Breast epithelium (tissue), 4 donors: ENCODE measurements at places on chromosomes 3 and 15. TPM values are rescaled to one million over a fixed set of nuclear protein-coding genes. Genes with fewer than 3 reads are reported as not detected.

The ZBTB20 gene
- total RNA-seq: 150 TPM

- no peak for DNase-seq
These were observed 629.0 kb upstream of the TGFBR2 start for GRCh38 chr3:29977360-29977759.

The TEX55 gene
- not detected for total RNA-seq

GRCh38 chr3:40605960-40606359, 81.2 kb downstream of the ZNF621 start:
- no peak for DNase-seq

The FGF7 gene
- 42.9 TPM for total RNA-seq

GRCh38 chr3:126571078-126571477, 12.3 kb upstream of the C3orf22 start:
- DNase-seq: no peak

DNA sequence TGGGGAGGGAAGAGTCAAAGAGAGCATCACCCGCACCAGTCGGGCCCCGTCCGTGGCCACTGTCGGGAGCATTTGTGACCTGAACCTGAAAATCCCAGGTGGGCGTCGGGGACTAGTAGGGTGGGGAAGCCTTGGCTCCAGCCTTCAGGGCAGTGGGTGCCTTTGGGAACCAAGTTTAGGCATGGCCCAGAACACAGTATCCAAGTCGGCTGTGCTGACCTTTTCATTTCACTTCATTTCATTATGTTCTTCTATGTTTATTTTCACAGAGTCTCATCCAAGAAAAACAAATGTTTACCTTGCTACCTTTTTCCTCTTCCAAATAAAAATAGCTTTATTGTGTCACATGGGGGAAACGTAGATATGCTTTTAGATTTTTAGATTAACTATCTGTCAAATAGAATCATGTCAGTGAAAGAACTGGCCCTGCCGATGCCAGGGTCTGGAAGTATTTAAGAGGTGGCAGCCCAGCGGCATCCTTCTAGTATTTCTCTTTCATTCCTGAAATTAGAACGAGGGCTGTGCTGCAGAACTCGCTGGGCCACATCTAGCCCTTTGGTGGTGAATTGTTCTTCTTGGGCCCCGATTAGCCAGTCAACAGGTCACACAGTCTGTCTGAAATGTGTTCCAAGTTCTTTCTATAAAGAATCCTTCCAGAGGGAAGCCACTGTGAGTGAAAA, 60.5 kb downstream of the DNASE1L3 start:
- DNase-seq: no peak

- DNase-seq: no peak
These were observed 131.3 kb downstream of the STT3B start for GRCh38 chr3:31664031-31664430.

DNA sequence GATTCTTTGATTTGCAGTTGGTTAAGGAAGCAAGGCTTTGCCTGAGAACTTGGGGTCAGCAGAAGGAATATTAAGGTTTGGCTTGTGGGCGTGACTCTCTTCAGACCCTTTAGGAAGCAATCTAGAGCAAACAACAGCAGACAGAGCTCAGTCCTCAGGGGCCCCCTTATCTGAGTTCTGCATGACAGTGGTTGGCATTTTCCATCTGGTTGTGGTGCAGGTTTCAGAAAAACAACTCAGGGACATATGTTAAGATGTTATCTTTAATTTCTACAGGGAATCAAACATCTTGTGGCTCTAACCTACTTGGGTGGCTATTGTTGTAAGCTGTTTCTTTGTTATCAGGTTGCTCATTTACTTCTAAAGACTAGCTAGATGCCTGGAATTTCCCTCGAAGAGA, 141.4 kb downstream of the VPS8 start:
- no peak for DNase-seq

The SSUH2 gene
- total RNA-seq: not detected

DNA sequence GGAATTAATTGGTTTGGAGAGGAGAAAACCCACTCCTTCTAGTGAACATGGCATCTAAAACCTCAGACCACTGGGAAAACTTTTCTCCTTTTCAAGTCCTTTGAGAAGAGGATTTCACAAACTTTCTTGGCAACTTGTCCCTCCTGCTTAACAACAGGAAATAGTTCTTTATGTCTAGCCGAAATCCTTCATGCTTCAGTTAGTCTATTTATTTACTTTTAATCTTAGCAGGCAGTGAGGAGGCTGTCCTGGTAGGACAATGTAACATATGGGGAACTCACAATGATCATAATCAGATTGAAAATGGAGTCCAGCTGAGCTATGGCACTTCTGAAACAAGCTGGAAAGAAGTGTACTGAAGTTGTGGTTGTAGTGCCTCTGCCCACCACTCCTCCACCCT, 50.6 kb downstream of the KY start:
- DNase-seq: no peak

The CPLX3 gene
- not detected for total RNA-seq

The NTRK3 gene
- 13.8 TPM for total RNA-seq

- no peak for DNase-seq
These were observed 59.6 kb upstream of the ITGA11 start for GRCh38 chr15:68491415-68492106.

DNA sequence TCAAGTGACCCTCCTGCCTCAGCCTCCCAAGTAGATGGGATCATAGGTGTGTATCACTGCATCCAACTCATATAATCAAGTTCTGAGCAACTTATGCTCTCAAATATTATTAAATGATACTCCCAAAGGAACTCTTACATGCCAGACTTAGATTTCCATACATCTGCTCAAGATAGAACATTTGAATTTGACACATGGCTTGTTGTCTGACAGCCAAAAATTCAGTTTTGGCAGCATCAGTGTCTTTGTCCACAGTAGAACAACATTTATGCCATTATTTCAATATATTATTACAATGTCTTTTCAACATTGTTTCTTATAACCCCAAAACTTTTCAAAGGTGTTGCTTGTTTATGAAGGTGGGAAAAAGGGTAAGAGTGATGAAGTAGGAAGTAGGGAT, 116.2 kb downstream of the SUCNR1 start:
- DNase-seq: no peak

The SLC9A9 gene
- 7.8 TPM for total RNA-seq

The NR2F2 gene
- total RNA-seq: 22.9 TPM

DNA sequence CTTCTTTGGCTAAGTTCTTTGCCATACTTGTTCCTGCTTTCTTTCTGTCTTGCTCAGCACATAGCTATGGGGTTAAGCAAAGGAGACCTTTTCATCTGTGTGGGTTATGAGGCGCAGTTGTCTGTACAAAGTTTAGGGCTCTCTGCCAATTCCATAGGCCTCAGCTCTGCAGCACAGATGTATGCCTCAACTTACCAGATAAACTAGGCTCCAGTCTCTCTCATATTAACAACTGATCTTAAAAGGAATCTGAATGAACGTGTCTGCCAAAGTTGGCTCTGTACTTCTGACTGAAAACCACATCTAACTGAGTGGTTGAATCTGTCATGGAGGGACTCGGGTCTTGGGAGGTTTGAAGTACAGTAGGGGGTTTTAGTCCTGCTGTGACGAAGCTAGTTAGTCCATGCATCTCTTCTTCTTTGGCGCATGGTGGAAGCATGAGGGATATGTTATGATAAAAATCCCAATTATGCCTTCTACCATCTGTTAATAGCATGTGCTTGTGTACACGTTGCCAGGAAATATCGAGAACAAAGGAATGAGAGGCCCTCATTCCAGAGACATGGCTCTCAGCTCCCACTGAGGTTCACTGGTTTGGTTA, 114.6 kb upstream of the TSC22D2 start:
- no peak for DNase-seq

DNA sequence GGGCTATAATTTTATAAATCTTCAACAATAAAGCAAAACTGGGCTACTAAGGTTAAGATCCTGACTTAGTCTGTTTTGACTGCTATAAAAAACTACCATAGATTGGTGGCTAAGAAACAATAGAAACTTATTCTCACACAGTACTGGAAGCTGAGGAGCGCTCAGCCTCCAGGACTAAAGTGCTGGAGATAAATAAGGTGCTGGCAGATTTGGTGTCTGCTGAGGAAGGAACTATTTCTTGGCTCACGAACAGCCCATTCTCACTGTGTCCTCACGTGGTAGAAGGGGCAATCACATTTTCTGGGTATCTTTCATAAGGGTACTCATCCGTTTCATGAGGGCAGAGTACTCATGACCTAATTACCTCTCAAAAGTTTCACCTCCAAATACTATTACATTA, 166.8 kb upstream of the CBLB start:
- no peak for DNase-seq

The ARGFX gene
- not detected for total RNA-seq

GRCh38 chr15:57792724-57793449, 86.4 kb downstream of the POLR2M start:
- DNase-seq: no peak

DNA sequence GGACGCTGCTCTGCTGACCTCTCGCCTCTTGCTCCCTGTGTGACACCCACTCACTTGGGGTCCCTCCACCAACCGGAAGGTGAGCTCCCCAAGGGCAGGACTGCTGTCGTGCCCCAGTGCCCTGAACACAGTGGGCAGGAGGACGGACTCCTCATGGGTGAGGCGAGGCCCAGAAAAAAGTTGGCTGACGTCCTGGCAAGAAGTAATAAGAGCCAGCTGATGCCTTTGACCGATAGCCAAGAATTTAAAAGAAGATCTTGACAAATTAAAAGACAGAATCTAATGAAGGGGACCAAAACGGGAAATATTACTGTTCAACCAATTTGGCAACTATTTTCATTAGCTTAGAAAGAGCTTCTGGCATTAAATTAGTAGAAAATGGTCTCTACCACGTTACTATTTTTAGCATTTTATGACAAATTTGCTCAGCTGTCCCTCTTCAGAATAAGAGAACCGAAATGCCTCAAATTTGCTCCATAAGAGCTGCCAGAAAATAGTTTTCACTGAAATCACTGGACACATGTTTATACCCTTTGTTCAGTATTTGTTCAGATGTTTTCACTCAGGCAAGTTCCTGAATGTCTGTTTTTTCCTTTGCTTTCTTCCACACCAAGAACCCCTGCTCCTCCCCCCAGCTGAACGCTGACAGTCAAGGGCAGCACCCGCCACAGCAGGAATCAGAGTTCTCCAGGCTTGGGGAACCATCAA, 60.5 kb downstream of the XXYLT1 start:
- no peak for DNase-seq

DNA sequence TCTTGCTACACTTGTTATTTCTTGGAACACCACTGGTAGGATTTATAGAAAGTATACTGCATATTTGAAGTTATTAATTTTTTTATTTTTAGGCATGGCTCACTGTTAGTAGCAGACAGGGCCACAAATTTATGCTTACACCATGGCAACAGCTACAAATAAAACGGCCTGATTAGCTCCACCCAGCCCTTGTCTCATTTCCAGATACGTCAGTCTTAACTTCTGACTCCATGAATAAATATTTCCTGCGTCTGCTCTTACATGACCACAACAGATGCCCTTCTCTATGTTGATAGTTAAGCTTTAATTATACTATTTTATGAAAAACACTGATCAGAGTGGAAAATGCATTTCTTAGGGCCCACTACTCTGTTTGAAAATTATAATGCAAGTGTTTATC, 62.3 kb upstream of the CPOX start:
- DNase-seq: no peak

- peak; percentile 28 for DNase-seq
These were observed 148.8 kb upstream of the TRIM42 start for GRCh38 chr3:140529096-140529495.

GRCh38 chr3:48504051-48504946, at the start of gene SHISA5:
SHISA5 (minus strand) TSS chr3:48504174; CDS start chr3:48504094, 80 bp downstream.
- DNase-seq: peak; percentile 71
